ENCODE measurements at places on chromosomes 11 and 22.

DNA sequence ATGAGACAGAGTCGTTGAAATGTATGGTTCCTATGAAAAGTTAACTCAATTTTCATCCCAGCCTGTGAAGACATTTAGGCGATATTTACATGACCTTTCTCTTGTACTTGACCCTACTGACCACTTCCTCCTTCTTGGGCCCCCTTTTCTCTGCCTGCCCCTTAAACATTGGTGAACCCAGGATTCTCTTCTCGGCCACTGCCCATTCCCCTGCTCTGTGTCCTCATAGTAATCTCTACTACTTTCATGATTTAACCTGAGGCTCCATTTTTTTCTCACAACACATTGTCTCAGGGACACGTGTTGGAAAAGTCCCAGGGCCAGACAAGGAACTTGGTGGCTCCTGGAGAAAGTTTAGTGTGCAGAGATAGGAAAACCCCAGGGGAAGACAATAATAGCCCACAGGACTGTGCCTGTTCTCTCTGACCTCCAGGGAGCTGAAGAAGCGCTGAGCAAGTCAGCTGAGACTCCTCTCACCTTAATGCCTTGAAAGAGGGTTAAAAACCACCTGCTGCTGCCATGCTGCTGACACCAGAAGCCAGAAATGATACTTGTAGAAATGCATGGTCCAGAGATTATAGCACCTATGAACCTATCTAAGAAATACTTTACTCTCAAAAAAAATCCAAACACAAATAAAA, 42.5 kb upstream of the SPATA19 start:
- no peak for DNase-seq

GRCh38 chr11:76627606-76628005, 42.9 kb downstream of the LRRC32 start:
- peak; percentile 62 for DNase-seq

GRCh38 chr22:50199829-50200460, 866 bp upstream of the SELENOO start:
- no peak for DNase-seq

DNA sequence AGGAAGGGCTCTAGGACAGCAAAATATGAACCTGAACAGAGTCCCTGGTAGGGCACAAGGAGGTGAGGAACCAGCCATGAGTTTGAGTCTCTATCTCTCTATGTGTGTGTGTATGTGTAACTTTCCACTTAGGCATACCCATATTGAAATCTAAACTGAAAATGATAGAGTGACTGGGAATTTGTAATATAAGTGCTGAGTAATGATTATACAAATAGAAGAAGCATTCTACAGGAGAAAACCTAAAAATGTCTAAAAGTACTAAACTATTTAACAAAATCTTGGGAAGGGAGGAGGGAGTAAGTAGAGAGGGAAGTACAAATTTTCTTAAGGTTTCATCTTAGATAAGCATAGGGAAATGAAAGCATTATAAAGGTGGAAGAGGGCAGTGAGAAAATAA, 97.1 kb upstream of the ZC3H12C start:
- DNase-seq: no peak

GRCh38 chr11:119352857-119353260, 6.4 kb upstream of the MFRP start:
- DNase-seq: no peak

DNA sequence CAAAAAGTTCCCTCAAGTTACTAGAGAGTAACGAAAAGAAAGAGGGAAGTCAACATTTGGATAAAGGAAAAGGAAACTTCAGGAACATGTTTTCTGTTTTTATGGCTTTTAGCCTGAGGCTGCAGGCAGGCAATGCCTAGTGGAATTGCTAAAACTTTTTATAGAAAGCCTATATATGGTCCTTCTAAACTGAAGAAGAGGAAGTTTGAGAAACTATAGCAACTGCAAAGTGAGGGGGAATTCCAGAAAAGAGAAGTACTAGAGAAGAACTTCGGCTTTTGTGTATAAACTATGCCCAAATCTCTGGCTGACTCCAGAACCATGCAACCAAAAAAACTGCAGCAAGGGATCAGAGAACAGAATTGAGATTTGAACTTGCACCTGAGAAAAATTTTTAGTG, 74.3 kb upstream of the ARHGAP42 start:
- DNase-seq: peak; percentile 16

- DNase-seq: no peak
Observed at GRCh38 chr22:39283322-39284141, 35.9 kb downstream of the RPL3 start.

DNA sequence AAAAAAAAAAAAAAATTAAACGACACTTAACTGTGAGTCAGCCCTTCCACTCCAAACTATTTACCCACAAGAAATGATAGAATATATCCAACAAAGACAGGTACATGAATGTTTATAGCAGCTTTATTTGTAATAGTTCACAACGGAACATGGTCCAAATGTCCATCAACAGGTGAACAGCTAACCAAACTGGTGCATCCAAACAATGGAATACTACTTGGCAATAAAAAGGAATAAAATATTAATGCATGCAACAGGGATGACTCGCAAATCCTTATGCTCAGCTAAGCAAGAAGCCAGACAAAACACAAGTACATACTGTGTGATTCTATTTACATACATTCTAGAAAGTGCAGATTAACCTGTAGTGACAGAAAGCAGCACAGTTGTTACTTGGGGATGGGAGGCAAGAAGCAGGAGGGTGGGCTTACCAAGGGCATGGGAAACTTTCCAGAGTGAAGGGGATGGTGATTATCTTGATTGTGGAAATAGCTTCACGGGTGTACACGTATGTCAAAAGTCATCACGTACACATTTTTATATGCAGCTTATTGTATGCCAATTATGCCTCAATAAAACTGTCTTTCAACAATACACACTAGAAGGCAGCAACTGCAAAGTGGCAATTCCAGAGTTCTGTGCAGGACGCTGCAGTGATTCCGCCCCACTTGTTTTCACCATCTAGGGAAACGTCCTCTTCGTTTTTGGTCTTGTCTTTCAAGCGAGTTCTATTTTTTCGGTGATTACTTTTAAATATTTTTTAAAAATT, 6.7 kb upstream of the SF1 start:
- no peak for DNase-seq

DNA sequence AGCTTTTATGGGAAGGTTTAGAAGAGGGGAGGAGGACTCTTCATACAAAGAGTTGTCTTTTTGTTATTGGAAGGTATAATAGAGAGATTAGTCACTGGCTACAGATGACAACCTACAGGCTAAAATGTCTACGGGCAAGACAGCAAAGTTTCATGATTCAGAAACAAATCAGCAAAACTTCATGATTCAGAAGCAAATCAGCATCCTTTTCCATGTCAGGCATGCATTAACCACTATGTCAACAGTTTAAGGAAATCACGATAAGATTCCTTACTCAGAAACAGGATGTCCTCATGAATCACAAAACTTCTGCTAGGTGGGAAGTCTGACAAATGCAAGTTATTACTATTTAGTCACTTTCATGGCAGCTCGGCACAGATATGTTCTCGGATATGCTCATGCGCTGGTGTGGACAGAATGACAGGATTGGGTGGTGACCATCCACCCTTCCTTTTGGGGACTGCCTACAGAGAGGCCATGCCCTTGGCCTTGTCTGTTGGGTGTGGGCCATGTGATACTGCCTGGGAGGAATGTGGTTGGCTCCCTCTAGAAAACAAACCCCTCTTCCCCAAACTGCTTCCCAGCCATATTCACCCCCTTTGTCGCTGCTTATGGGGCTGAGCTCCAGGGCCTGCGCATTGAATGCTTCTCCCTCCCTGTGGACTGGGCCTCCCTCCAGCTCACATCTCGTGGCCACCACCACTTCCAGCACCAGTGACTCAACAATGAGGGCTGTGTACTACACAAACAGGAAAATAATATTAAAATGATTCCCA, 10.1 kb downstream of the C11orf91 start:
- DNase-seq: no peak

GRCh38 chr11:46238078-46238966, 39.1 kb upstream of the CREB3L1 start:
- no peak for DNase-seq

DNA sequence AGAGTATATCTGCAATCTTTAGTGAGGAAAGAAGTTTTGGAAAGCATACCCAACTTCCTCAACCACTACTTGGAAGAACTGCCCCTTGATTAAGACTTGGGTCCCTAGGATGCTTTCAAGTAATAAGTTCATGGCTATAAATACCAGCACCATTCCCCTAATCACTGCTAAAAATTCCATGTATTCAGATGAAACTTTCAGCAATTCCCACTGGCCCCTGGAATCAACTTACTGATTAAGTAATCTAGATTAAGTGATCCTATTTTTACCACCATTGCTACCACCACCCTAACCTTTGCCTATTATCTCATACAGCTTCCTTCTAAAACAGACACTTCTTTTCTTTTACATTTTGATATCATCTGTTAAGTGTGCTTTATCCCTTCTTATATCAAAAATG, 10.5 kb downstream of the PICALM start:
- no peak for DNase-seq

DNA sequence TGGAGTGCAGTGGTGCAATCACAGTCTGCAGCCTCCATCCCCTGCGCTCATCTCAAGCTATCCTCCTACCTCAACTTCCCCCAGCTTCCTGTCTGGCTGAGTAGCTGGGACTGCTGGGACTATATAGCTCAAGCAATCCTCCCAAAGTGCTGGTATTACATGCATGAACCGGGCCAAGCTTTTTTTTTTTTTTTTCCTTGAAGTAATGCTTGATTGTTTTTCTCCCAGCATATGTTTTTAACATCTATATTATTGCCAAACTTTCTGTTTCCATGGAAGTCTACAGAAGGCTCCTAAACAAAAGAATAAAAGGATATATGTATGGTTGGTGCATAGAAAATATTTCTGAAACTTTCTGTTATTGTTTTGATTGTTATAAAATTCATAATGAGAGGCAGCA, 853.6 kb downstream of the KCNA4 start:
- no peak for DNase-seq

DNA sequence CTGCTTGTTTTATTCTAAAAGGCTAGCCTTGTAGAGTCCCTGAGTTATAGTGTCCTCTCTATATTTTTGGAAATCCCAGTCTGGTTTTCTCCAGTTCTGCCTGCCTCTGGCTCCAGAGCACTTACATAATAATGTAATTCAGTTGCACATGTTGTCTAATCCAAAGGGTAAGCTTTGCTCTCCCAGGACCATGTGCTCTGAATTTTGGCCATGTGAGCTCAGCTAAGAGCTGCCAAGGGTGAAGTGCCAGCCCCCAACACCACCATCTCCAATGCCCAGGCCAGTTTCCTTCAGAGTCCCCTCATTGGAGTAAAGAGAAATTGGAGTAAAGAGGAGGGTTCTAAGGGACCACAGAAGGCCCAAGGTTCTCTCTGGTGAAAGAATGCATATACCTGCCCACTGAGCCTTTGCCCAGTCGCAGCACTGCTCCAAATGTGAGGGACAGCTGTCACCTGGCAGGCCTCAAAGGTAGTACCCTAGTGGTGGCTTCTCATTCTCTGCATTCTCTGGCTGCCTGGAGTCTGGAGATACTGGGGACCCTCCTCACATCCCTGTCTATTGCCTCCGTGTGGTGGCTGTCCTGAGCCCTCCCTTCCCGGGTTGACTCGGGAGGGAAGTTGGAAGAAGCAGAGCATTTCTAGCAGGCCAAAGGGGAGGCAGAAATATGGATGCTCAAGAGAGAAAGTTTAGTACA, 4.9 kb downstream of the CRY2 start:
- no peak for DNase-seq

GRCh38 chr22:21933910-21934309, 18.7 kb downstream of the PPM1F start:
- DNase-seq: no peak

DNA sequence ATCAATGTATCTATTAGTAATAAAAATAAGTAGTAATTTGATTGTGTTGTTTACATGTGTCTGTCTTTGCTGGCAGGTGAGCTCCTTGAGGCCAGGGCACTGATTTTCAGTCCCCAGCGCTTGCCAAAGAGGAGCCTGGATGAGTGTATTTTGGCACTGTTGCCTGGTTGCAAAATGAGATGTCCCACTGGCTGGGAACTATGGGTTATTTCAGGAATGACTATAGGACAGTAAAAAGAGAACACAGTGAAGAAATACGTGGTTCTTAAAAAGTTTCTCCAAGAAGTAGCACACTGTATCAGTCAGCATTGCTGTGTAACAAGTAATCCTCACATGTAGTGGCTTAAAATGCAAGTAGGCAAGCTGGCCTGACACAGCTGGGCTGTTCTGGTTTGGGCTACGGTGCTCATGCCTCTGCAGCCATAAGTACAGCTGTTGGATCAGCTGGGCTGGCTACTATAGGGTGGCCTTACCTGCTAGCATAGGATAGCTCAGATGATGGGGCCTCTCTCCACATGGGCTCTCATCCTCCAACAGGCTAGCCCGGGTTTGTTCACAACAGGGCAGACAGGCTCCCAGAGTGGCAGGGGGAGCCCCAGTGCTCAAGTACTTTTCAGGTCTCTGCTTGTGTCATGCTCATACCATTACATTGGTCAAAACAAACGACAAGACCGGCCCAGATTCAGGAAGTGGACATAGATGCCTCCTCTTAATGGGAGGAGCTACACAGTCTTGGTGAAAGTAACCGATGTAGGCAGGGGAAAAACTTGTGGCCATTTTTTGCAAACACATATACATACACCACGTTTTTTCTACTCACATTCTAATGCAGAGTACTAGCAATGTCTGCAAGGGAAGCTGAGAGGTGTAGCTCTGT, 399.1 kb downstream of the LARGE1 start:
- no peak for DNase-seq

- DNase-seq: no peak
Observed at GRCh38 chr11:57155400-57155799, 26.4 kb upstream of the LRRC55 start.

GRCh38 chr22:50436841-50437341, 37.9 kb downstream of the SBF1 start:
- DNase-seq: no peak
